ENCODE measurements at places on chromosomes 6 and 20.
A peak's percentile ranks its signal among the peaks of the same experiment; 100 is the strongest.

DNA sequence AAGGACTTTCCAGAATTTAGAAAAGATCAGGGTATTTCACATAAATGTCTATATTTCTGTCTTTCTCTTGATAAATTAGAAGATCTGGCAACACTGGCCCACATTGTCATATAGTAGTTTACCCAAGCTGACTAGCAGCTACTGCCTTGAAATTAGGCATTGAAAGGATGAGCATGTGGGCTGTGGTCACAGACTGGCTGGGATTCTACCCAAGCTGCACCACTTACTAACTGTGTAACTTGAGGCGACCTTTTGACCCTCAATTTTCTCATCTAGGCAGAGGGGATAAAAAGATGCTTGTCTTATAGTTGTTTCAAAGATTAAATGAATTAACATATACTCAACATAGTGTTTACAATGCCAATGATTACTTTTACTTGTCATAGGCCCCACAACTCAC lies 152.7 kb upstream of the BMP2 start:
- no peak for DNase-seq

DNA sequence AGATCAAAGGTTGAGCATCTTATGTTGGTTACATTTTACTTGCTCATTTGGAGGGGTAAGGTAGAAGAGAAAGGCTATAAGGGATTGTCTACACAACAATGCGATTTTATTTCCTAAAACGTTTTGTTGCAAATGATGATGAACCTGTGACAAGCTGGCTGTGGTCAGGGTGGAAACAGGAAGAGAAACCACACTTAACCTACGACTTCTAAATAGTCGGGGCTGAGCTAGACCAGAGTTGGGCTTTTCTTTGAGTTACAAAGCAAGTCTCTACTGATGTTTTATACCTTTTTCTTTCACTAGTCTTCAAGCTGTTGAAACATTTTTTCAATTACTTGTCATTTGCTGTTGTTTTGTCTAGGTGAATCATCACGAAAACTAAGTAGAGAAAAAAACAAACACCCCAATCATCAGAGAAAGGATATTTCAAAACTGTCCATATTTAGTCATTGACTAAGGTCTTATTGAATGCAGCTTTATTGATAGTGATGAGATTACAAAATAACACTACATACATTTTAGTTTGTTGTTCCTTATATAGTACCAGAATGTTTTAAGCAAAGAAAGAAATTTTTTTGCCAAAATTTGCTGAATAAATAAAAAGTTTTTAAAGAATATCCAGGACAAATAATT lies 18.0 kb downstream of the KLHL31 start:
- DNase-seq: peak; percentile 79

GRCh38 chr6:164247106-164247505 lies 832.6 kb downstream of the QKI start:
- no peak for DNase-seq

DNA sequence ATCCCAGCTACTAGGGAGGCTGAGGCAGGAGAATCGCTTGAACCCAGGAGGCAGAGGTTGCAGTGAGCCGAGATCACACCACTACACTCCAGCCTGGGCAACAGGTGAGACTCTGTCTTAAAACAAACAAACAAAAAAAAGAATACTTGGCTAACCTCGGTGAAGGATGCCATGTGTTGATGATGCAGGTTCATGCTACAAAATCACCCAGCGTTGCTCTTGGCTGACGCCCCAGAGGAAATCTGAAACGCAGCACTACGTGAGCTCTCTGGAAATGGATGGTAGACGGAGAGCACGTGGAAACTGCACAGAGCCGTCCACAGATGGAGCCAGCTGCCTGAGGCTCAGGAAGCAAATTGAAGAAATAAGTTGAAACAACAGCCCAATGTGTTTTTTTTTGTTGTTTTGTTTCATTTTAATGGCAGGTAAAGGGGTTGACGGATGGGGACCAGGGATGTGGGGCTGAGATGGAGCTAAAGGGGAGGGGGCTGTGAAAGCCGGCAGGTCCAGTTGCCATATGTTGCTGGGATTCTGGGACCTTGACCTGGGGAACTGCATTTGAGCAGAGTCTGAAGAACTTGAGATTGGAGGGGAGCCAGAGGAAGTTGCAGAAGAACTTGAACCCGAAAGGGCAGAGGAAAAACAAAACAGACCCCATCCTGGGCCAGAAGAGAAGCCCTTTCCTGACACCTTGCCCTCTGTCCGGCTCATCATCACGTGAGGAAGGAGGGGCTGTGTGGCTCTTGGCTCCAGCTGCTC lies 12.8 kb upstream of the MANBAL start:
- DNase-seq: peak; percentile 18

- DNase-seq: no peak
These were observed 226.3 kb upstream of the KCNG1 start for GRCh38 chr20:51249215-51249614.

GRCh38 chr6:33590531-33591198 lies 10.6 kb upstream of the BAK1 start:
- DNase-seq: no peak

- DNase-seq: no peak
These were observed 46.4 kb downstream of the HEBP2 start for GRCh38 chr6:138450445-138450844.

DNA sequence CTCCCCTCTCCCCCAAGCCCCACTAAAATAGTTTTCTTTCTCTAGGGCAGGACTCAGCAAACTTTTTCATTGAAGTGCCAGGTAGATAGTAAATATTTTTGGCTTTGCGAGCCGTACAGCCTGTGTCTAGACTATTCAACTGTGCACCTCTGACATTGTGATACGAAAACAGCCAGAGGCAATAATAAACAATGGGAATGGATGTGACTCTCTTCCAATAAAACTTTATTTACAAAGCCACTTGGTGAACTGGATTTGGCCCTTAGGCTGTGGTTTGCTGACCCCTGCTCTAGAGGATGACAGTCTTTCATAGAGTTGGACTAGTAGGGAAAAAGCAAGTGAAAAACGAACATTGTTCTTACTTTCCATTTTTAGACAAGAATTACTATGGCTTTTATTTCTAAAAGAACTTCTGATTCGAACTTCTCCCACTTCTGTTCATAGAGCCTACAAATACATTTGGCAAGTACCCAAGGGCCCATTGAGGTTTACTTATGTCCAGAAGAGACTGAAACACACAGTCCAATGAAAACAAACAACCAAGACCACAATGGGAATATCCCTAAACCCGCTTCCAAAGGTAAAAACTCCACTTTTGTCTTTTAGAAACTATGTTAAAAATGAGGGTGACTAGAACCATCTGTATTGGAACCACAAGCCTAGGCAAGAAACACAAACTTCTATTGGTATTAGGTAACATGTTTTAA lies 46.4 kb upstream of the CDKAL1 start:
- DNase-seq: no peak

DNA sequence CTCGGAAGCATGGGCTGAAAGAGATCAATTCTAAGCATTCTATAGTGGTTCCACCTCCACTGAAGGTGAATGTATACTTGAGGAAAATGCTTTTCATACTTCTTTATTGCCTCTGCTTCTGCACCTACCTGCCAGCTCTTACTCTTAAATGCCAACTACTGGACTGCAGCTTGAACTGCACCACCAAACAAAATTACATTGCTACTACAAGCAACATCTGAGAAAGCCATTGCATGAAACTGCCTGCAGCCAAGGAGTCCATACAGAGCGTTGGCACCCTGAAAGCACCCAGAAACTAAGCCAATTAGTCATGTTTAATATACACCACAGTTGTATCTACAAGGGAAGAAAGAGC lies 440.9 kb downstream of the BTBD3 start:
- DNase-seq: no peak

GRCh38 chr20:23446505-23446904 lies 6.2 kb downstream of the CST11 start:
- no peak for DNase-seq

DNA sequence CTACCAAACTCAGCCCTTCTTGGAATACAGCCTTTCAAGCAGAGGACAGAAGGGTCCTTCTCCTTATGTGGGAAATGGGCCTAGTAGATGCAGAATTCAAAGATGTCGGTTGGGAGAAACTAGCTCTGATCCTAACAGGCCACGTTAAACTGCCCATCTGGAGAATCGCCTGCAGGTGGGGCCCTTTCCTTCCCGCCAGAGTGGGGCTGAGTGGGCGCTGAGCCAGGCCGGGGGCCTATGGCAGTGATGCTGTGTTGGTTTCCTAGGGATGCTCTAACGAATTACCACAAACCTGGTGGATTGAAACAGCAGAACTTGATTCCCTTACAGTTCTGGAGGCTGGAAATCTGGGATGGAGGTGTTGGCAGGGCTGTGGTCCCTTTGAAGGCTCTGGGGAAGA lies 9.1 kb downstream of the MAPK13 start:
- no peak for DNase-seq

- DNase-seq: no peak
These were observed 74.7 kb downstream of the EYA4 start for GRCh38 chr6:133315811-133316210.

DNA sequence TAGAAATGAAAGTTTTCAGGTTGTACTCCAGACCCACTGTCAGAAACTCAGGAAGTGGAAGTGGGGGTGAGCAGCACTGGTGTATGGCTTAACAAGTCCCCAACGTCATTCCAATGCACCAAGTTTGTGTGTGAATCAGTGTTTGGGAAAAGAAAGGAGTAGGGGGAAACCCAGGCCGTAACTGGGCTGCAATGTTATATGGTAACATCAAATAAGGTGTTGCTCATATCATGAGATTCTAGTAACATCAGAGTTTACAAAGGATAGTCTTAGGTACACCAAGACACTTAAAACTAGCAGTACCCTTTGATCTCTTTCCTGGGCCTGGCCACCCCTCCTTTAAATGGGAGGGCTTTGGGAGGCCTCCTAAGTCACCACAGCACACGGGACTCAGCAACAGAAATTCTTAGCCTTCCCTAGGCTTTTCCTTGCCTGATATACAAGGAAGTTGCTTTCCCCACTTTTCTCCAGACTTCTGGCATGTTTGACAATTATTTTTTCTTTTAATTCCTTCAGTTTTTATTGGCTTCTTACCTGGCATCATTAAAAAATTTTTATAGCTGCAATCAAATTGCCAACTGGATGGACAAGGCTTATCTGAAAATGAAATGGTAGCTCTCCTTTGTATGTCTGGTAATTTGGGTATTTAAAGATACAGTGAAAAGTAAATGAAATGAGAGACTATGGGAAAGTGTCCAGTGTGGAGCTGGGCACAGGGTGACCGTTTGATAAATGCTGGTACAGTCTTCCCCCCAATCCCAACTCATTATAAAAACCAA lies 15.1 kb downstream of the E2F3 start:
- DNase-seq: no peak

DNA sequence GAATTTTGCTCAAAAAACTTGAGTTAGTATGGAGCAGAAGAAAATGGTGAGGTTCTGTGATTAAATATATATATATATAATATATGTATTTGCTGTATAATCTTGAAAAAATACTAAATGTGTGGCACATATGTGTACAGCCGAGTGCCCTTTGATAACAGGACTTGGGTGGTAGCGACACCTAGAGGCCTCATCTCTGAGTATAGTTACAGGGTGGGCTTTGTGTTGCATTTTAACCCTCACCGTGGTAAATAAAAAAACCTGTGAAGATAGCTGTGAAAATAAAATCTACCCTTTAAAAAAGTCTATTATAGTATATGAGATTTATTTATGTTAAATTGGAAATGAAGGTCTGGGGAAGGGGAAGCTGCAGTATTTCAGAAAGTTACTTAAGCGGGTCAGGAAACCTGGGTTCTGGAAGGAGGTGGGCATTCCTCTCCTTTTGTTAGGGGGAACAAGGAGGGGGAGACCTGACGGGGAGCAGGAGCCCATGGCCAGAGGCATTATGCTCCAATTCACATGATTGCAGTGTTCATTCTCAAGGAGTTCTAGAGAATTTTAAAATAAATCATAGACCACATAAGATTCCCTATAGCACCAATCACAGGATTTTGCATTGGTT lies 82.7 kb downstream of the SH3BGRL2 start:
- DNase-seq: peak; percentile 37

GRCh38 chr6:155067956-155068615 lies 73.0 kb downstream of the TIAM2 start:
- no peak for DNase-seq

GRCh38 chr20:33862709-33863403 lies 51.7 kb downstream of the CHMP4B start:
- DNase-seq: peak; percentile 40

- no peak for DNase-seq
These were observed 26.3 kb downstream of the RPRD1B start for GRCh38 chr20:38059832-38060231.

DNA sequence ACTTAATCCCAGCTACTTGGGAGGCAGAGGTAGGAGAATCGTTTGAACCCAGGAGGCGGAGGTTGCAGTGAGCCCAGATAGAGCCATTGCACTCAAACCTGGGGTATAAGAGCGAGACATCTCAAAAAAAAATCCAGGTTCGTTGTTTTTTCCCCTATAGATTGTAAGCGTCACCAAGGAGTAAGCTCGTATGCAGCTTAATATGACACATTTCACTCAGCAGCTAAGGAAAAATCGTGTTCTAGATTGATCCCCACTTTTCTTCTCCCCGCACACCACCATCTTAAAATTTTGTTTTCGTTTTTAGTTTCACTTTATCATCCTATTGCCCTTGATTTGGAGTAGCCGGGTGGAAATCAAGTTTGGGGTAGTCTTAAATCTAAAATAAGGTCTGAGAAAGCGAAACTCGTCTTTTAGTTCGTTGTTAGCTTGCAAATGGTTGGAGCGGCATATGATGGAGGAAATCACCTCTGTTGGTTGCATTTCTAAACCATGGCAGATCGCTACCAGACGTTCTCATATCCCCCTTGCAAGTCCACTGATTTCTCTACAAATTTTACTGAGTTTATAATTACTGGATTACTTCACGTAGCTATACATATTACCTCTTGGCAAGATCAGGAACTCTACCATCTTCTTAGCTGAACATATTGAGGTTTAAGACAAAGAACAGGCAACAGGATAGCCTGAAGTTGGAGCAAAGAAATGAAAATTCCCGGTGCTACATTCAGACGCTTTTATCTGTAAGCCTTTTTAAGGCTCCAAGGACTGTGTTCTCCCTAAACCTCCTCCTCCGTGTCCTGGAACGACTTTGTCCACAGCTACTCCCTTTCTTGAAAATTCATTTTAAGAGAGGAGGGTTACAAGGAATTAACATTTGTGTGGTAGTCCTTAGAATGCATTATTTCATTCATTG lies 91.1 kb upstream of the BTN3A2 start:
- peak; percentile 28 for DNase-seq

GRCh38 chr6:122709922-122710512 lies 69.5 kb upstream of the FABP7 start:
- DNase-seq: no peak

- no peak for DNase-seq
These were observed 14.5 kb upstream of the PSMG4 start for GRCh38 chr6:3244003-3244831.

GRCh38 chr20:51399006-51399890 lies 143.3 kb downstream of the NFATC2 start:
- DNase-seq: no peak
